ENCODE measurements at places on chromosomes 2 and 18. TPM values are rescaled to one million over a fixed set of nuclear protein-coding genes. Genes with fewer than 3 reads are reported as not detected.

LYPD6B gene
- not detected for total RNA-seq

CFC1 gene
- total RNA-seq: not detected

FSIP2 gene
- not detected for total RNA-seq

IL36G gene
- total RNA-seq: not detected

POTEF gene
- not detected for total RNA-seq

SOCS6 gene
- total RNA-seq: 0.63 TPM

All from activated T-cell treated with anti-CD3 and anti-CD28 coated beads, Interleukin-2, amount 50 U/mL, for 4 hours (primary cell).